ENCODE measurements at places on chromosomes 1 and 21. TPM values are rescaled to one million over a fixed set of nuclear protein-coding genes. Genes with fewer than 3 reads are reported as not detected.

The CELA2B gene
- polyA plus RNA-seq = not detected

The ALG6 gene
- polyA plus RNA-seq = 4.2 TPM

The PLEKHN1 gene
- 2.3 TPM for polyA plus RNA-seq

The PLD5 gene
- not detected for polyA plus RNA-seq

The INKA2 gene
- polyA plus RNA-seq = 1.3 TPM

The SRM gene
- polyA plus RNA-seq = 203 TPM

The NKAIN1 gene
- polyA plus RNA-seq = not detected

- no peak overlapping the region for H3K4me3 ChIP-seq
- peaks cover 13% of the 10 kb centered on the region for H3K27me3 ChIP-seq
- H3K27ac ChIP-seq = no peak overlapping the region
- no peaks in the 10 kb centered on the region for H3K36me3 ChIP-seq
- no peaks in the 10 kb centered on the region for H3K4me1 ChIP-seq
Observed at GRCh38 chr1:209207701-209208286, 375.7 kb upstream of the CAMK1G start.

DNA sequence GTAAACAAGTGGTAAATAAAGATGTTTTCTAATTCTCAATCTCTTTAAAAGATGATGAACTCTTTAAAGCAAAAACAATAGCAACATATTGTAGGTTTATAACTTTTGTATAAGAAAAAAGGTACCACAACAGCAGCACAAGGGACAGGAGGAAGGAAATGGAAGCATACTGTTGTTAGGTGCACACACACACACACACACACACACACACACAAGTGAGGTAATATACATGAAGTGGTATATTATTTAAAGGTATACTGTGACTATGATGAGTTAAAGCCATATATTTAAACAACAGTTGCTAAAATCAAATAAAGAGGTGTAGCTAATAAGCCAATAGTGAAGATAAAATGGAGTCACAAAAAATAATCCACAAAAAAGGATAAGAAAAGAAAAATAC is 20.0 kb downstream of the PPP1R15B start:
- no peaks in the 10 kb centered on the region for H3K36me3 ChIP-seq
- peaks cover 5% of the 10 kb centered on the region for H3K27me3 ChIP-seq
- no peaks in the 10 kb centered on the region for H3K4me1 ChIP-seq

DNA sequence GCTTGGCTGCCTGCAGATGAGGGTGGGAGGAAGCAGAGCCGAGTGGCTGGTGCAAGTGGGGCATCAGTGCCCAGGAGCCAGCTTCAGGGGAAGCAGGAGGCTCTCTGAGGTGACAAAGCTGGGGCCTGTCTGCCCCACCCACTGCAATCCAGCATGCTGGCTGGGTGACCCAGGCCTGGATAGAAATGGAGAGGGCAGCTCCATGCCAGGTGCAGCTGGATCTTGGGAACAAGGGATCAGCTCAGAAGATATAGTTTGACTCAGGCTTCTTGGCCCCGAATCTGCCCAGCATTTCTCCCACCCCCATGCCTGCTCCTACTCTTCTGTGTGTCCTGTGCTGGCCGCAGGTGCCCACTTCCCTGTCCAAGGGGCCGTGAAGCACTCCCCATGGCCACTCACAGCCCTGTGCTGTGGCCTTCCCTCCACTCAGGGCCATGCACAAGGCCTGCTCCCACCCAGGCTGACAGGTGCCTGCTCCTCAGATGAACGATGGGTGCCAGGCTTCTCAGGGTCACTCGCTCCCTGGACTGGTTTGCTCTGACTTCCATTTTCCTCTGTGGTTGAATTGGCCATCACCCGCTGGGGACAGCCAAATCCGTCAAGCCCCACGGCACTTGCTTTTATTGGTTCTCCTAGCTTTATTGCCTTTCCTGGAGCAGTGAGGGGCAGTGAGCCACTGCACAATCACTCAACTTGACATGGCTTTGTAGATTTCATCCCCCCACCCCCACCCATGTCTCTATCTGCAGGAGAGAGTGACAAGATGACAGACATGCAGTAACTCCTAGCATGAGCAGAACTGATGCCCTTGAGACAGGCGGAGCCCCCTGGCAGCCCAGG is 174.8 kb upstream of the VAMP3 start:
- H3K27ac ChIP-seq = no peak overlapping the region
- H3K4me3 ChIP-seq = no peak overlapping the region
- H3K27me3 ChIP-seq = peaks cover 15% of the 10 kb centered on the region
- H3K36me3 ChIP-seq = no peaks in the 10 kb centered on the region
- H3K4me1 ChIP-seq = no peaks in the 10 kb centered on the region

GRCh38 chr1:154198756-154199562 is 7.1 kb upstream of the TPM3 start:
- peaks cover 13% of the 10 kb centered on the region for H3K27me3 ChIP-seq
- peak; percentile 69 for DNase-seq
- H3K27ac ChIP-seq = no peak overlapping the region

DNA sequence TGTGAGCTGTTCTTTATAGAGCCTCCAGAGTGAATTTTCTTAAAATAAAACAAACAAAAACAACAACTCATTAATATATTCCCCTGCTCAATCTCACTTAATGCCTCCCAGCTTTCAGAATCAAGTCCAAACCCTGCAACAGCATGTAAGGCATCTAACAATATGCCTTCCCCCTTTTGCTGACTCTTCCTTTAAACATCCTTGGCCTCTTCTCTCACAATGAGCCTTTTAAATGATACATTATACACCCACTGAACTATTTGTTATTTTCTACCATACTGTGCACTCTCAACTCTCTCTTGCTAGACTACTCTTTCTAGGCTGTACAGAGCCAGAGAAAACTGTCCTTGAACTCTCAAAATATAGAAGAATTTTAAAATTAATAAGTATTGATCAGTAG is 115.2 kb upstream of the SNX7 start:
- no peaks in the 10 kb centered on the region for H3K36me3 ChIP-seq
- H3K27ac ChIP-seq = no peak overlapping the region
- no peaks in the 10 kb centered on the region for H3K4me1 ChIP-seq
- H3K4me3 ChIP-seq = no peak overlapping the region
- DNase-seq = peak; percentile 24
- H3K27me3 ChIP-seq = no peaks in the 10 kb centered on the region

DNA sequence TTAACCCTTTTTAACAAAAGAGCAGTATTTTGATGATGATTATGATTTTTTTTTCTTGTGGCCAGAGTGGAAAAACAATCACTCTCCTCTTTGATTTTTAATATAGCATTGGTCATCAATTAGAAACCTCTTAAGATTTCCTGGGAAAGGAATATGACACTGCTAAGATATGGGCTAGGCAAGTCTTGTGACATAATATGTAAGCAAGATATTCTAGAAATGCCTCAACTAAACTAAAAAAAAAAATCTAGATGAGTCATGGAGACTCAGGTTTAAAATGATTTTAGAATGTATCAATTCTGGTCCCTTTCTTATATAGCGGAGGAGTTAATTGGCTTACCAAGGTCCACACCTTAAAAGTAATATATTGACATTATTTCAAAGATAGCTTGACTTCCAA is 60.3 kb upstream of the JUN start:
- H3K27me3 ChIP-seq = no peaks in the 10 kb centered on the region
- no peak overlapping the region for H3K27ac ChIP-seq
- H3K4me3 ChIP-seq = no peak overlapping the region

DNA sequence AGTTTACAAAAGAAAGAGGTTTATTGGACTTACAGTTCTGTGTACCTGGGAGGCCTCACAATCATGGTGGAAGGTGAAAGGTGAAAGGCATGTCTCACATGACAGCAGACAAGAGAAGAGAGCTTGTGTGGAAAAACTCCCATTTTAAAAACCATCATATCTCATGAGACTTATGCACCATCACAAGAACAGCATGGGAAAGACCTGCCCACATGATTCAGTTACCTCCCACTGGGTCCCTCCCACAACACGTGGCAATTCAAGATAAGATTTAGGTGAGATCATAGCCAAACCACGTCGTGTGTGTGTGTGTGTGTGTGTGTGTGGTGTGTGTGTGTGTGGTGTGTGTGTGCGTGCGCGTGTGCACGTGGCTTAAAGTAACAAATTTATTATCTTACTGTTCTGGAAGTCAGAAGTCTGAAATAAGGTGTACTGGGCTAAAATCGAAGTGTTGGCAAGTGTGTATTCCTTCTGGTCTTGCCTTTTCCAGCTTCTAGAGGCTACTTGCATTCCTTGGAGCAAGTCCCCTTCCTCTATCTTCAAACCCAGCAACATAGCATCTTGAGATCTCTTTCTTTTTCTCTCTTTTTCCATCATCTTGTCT is 48.1 kb upstream of the MPC2 start:
- H3K4me3 ChIP-seq = no peak overlapping the region
- H3K27me3 ChIP-seq = no peaks in the 10 kb centered on the region
- no peak for DNase-seq
- H3K36me3 ChIP-seq = peaks cover 6% of the 10 kb centered on the region
- peaks cover 2% of the 10 kb centered on the region for H3K4me1 ChIP-seq

- H3K27me3 ChIP-seq = no peaks in the 10 kb centered on the region
- H3K27ac ChIP-seq = no peak overlapping the region
- DNase-seq = peak; percentile 4
- H3K4me1 ChIP-seq = no peaks in the 10 kb centered on the region
- no peaks in the 10 kb centered on the region for H3K36me3 ChIP-seq
- H3K4me3 ChIP-seq = no peak overlapping the region
Observed at GRCh38 chr1:241311056-241311746, 45.8 kb downstream of the RGS7 start.

DNA sequence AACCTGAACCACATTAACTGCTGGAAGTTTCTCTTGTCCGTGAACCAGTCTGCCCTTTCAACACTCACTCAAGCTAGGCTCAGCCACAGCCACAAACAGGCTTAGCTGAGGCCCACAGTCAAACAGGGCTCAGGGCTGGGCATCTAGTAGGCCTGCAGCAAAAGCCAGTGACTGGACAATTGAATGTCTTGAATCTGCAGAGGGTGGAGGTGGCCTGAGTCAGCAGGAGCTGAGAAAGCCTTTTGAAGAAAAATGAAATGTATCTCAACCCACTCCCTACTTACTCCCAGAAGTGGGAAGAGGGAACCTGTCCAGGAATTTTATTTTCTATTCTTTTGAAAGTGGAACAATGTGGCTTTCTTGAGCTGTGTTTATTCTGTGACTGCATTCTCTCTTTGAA is 95.4 kb downstream of the PTPRU start:
- no peaks in the 10 kb centered on the region for H3K4me1 ChIP-seq
- H3K36me3 ChIP-seq = no peaks in the 10 kb centered on the region
- no peak for DNase-seq
- H3K27me3 ChIP-seq = peaks cover 11% of the 10 kb centered on the region
- H3K27ac ChIP-seq = no peak overlapping the region

DNA sequence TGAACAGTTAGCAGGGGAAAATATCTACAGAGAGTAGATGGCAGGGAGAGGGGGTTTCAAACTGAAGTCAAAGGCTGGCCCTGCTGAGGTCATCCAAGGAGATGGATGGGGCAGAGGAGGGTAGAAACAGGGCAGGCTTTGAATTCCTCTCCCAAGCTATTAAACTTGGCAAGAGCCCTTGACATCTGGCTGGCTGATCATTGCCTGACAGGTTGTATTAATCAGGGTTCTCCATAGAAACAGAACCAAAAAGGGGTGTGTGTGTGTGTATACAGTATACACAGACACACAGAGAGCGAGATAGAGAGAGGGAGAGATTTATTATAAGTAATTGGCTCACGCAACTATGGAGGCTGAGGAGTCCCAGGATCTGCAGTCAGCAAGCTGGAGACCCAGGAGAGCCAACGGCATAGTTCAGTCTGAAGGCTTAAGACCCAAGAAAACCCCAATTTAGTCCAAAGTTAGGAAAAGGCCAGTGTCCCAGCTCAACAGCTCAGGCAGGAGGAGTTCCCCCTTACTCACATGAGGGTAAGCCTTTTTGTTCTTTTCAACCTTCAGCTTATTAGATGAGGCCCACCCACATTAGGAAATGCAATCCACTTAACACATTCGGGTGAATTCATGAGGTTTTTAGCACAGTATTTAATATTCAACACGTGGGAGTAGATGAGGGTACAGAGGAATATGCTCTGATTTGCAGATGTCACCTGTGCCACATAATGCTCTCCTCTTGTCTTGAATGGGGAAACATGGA is 46.7 kb upstream of the HAO2 start:
- H3K27ac ChIP-seq = no peak overlapping the region
- no peak for DNase-seq

- H3K27me3 ChIP-seq = no peaks in the 10 kb centered on the region
- peak; percentile 77 for DNase-seq
- H3K4me3 ChIP-seq = peak overlapping the region; percentile 66
- no peaks in the 10 kb centered on the region for H3K36me3 ChIP-seq
- peaks cover 10% of the 10 kb centered on the region for H3K4me1 ChIP-seq
- H3K27ac ChIP-seq = peak overlapping the region; percentile 90
Observed at GRCh38 chr1:23634840-23635651, 56.6 kb upstream of the RPL11 start.

DNA sequence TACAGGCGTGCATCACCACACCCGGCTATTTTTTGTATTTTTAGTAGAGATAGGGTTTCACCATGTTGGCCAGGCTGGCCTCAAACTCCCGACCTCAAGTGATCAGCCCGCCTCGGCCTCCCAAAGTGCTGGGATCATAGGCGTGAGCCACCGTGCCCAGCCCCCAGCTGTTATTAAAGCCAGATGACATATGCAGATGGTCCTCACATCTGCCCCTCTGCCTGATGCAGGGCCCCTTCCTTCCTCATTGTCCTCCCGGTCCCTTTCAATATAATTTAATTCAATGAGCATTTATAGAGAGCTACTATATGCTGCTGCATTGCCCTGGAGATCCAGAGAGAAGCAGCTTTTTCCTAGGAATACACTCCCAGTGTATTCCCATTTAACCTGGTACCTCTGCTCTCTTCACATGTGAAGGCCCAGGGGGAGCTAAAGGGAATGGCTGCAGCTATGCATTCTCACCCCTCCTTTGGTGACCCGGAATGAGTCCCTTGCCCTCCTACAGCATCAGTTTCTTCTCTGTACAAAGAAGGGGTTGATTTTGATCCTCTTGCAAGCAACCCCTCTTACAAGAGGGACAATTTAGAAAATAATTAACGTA is 55.6 kb downstream of the L1TD1 start:
- H3K27me3 ChIP-seq = no peaks in the 10 kb centered on the region
- no peaks in the 10 kb centered on the region for H3K4me1 ChIP-seq
- no peak for DNase-seq
- no peak overlapping the region for H3K4me3 ChIP-seq

- peaks cover 57% of the 10 kb centered on the region for H3K36me3 ChIP-seq
- H3K4me1 ChIP-seq = peaks cover 13% of the 10 kb centered on the region
- H3K27ac ChIP-seq = no peak overlapping the region
- no peaks in the 10 kb centered on the region for H3K27me3 ChIP-seq
Observed at GRCh38 chr1:248817065-248817464, 8.7 kb downstream of the SH3BP5L start.

DNA sequence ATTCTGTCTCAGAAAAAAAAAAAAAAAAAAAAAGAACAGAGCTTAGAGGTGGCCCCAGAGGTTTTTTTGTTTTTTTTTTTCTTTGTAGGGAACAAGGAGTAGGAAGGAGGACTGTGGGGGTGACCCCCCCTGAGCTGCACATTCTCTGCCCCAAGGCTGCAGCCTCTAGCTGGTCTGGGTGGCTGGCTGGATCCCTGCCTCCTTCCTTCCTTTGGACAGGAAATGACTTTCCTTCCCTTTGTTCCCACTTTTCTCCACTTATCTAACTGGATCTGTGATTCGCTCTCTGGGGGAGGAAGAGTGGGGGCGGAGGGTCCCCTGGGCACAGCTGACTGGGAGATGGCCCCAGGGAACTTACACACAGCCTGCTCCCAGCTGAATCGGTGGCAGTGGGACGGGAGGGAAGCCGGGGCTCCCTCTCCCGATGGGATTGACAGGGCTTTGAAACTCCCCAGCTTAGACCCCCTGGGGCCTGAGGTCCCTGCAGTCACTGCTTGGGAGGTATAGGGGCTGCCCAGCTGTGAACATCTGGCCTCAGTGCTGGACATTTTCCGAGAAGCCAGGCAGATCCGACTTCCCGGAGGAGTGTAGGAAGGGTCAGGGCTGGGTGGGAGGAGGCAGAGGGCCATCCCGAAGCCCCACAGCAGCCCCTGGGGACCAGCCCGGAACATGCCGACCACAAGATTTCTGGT is 2.1 kb downstream of the FBLIM1 start:
- peaks cover 20% of the 10 kb centered on the region for H3K4me1 ChIP-seq
- H3K27ac ChIP-seq = peak overlapping the region; percentile 78
- peaks cover 17% of the 10 kb centered on the region for H3K36me3 ChIP-seq
- peak; percentile 74 for DNase-seq

Data from IMR-90 (cell line).